ENCODE measurements at places on chromosomes 1 and 21. TPM values are rescaled to one million over a fixed set of nuclear protein-coding genes. Genes with fewer than 3 reads are reported as not detected.

Gene RXFP4
- not detected for total RNA-seq

DNA sequence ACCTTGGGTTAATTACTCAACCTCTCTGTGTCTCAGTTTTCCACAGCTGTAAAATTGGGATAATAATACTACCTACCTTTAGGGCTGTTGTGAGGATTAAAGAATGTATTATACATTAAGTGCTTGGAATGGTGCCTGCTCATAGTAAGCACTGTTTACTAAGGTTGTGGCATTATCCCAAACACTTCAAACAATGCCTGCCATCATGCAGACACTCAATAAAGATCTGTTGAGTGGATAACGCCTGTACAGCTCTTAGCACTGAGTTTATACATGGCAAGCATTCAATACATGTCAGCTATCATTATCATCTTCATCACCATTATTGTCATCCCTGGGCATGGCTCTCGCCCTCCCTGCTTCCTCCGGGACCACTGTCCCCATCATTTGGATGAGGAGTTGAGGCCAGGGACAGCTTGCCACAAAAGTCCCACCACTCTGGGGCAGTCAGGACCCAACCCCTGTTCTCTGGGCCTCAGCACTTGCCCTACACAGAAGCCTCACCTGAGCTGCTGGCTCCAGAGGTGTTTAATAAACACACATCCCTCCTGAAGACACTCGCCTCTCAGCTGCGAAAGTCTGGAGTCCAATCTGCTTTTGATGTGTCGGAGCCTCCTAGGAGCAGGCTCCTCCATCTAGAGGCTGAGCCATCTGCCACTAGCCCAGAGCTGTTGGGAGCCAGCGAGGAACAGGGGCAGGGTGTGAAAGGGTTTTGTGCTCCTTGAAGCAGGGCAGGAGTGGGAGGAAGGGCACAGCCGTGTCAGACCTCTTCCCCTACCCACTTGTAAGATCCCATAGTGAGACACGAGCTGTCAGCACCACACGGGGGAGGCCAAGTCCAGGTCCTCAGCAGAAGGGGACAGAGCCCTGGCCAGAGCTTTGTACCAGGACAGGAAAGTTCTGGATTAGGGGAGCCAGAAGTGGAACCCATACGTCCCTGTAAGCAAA lies 80.9 kb upstream of the ZC3H12A start:
- DNase-seq: no peak

Gene GOLPH3L
- 16.9 TPM for total RNA-seq

GRCh38 chr1:163055531-163055930 lies 13.6 kb upstream of the RGS4 start:
- no peak for DNase-seq

Gene C1orf226
- total RNA-seq: 2.6 TPM

DNA sequence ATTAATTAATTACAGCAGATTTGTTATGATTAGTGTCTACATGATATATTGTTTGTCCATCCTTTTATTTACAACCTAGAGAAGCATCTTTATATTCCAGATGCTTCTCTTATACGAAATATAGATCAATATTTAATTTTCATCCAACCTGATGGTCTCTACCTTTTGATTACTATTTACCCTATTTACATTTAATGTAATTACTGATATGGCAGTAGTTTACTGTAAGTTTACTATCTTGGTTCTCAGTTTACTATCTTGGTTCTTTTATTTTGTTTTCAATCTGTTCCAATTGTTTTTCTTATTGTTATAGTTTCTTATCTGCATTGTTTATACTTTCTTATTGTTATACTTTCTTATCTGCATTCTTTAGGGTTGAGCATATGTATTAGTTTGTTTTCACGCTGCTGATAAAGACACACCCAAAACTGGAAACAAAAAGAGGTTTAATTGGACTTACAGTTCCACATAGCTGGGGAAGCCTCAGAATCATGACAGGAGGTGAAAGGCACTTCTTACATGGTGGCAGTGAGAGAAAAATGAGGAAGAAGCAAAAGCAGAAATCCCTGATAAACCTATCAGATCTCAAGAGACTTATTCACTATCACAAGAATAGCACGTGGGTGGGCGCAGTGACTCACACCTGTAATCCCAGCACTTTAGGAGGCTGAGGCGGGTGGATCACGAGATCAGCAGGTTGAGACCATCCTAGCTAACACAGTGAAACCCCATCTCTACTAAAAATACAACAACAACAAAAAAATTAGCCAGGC lies 28.9 kb downstream of the FAF1 start:
- DNase-seq: peak; percentile 6

All from M059J (cell line).